ENCODE measurements at places on chromosomes 1 and 21.

- no peak for DNase-seq
Measured at GRCh38 chr1:220454155-220454777, 73.7 kb upstream of the MARK1 start.

DNA sequence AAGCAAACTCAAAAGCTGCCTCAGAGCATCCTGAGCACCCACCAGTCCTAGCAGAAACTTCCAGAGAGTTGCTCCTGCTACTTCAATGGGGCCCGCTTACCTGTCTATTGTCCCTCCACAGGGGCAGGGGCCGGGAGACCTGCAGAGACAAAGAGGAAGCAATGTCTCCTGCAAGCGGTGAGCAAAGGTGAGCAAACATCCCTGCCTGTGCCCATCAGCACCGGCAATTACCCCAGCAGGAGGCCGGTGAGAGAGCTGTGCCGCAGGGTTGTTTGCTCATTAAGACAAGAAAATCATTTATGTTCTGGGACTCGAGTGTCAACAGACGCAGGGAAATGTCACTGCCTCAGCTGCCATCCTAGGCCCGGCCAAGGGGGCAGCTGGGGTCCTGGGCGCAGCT is 53.8 kb upstream of the TARDBP start:
- DNase-seq, result no peak

GRCh38 chr1:43358121-43358745 is 548 bp upstream of the CDC20 start:
- peak; percentile 25 for DNase-seq

DNA sequence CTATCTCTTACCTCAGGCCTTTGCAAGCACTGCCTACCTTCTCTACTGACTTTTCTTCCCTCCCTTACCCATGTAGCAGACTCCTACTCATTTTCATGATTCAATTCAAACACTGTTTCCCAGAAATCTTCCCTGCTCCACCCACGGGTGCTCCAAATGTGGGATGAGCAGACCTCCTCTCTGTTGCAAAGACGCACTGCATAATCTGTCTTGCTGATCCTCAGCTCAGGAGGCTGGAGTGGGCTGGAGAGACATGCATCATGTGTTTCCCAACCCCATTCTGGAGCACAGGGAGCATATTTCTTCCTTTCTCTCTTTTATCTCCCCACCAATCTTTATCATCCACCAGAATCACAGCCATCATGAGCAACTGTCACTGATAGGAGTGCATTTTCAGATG is 459.9 kb upstream of the NFIA start:
- DNase-seq, result no peak

DNA sequence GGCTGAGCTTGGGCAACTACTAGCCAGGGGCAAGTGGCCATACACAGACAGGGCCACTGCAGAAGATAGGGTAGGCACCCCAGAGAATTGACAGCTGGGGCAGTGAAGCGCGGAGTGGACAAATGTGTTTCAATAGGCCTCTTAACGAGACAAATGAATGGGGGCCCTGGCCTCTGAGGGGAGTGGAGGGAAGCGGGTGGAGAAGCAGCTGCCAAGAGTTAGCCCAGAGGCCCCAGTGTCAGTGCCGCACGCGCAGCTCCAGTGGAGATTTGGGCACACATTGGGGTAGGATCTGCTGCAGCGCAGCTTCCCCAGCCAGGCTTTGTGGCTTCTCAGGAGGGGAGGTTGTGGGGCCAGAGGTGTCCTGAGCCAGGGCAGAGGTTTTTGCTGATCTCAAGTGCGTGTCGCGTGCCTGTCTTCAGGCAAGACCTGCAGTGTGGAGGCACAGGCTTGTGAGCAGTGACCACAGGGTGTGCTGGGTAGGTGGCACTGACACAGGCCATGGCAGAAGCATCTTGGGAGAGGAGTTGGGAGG is 16.9 kb downstream of the PTPRF start:
- DNase-seq, result no peak

DNA sequence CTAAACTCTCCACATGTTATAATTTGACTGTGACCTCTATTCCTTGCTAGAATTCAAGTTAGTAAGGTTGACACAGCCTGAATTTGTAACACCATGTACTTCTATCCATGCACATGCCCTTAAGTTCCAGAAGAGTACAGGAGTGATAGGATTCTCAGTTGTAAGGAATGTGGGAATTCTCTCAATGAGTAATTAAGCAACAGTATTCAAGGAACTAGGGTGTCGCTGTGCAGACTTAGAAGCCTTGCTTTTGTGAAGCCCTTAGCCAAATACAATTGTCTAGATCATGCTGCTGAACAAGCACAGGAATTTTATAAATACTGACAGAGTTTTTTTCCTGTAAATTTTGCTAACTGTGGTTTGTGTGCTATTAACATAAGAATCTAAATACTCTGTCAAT is 276.3 kb upstream of the PTBP2 start:
- no peak for DNase-seq

GRCh38 chr1:119435052-119435451 is 20.1 kb downstream of the HSD3B2 start:
- DNase-seq, result no peak

DNA sequence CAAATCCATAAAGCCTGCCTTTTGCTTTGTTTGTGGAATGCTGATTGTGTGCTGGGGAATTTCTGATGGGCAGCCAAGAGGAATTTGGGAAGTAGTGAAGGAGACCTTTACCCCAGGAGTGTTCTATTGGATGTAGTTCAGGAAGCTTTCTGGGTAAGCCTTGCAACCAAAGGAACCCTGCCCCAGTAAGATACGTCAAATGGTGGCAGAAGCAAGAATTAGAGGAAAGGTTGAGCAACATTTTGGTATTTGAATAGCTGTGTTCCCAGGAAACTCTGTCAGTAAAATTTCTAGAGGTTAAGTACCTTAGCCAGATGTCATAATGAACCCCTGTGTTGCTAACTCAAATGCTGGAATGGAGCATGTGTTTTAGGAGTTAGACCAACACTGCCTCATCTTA is 6.4 kb downstream of the MGST3 start:
- no peak for DNase-seq

- no peak for DNase-seq
Measured at GRCh38 chr1:64292399-64292798, 89.0 kb downstream of the UBE2U start.

DNA sequence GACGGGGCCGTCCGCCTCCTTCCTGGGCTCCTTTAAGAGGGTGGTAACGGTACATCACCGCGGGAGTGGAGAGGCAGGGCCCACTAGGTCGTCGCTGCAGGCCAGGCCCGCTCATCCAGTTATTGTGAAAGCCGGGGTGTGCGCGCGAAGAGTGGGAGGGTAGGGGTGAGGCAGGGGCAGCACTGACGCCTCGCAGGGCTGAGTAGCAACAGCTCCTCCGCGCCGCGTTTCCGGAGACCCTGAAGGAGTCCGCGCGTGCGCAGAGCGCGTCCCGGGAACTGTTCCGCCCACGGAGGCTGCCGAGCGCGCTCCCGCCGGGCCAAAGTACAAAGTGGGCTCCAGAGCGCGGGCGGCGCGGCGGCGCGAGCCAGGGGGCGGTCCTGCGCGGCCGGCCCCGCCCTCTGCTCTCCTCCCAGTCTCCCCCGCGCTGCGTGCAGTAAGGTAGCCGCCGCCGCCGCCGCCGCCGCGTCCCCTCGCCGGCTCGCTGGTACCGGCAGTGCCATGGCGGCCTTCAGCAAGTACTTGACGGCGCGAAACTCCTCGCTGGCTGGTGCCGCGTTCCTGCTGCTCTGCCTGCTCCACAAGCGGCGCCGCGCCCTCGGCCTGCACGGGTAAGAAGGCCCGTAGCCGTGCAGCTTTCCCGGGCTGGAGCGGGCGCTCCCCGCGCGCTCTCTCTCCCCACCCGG is at the start of gene ABCD3:
Gene ABCD3 (plus strand): TSS at position 412 of the 686 bp plus-strand sequence. CDS start 90 bp downstream, at position 502.
- DNase-seq, result peak; percentile 93

DNA sequence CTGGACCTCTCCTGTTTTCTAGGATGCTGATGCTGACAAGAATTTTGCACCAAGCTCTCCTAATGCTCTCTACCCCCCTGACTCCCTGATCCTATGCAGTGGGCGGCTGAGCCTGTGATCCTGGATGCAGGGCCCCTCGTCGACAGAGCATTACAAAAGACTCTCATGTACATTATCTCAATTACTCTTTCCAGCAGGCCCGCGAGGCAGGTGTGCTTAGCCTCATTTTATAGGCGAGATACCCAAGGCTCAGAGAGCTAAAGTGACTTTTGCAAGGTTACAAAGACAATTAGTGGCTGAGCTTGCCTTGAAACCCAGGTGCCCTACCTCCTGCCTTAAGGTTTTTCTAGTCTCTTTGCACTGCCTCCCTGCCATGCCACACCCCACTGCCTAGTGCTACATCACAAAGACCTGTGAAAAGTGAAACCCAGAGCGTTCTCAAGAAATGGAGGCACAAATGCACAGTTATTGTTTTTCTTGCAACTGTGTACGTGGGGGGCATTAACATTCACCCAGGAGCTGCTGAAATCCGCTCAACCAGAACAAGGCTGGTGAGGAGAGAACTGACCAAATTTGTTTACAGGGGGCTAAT is 10.0 kb upstream of the C8A start:
- DNase-seq, result no peak

DNA sequence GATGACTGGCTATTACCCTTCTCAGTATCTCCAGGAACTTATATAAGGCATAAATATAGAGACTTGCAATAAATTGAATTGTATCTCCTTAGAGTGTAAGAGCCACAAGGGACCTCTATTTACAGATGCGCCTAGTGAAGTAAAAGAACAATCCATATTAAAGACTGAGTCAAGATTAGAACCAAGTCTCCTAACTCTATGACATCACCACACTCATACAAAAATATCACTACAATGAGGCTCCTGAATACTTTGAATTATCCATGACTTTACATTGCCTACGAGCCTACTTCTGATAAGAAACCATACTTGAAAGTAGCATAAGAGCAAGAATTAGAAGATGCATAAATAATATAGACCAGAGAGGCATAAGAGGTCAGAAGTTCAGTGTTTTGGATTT is 18.8 kb downstream of the DPYD start:
- DNase-seq, result no peak

DNA sequence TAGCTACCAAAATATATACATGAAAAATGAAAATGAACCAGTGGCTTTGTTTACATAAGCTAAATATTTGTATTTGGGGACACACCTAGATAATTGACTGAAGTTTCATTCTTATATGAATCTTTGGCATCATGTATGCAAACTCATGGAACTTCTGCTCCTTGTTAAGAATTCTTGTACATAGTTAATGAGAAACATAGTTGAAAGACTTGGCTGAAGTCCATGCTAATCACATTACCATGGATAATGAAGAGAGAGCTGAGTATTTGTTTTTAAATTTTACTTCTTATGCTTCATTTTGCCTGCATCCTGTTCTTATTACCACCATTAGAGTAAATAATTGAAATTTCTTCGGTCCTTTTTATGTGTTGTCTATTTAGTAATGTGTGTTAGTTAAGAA is 108.8 kb downstream of the LRRC53 start:
- no peak for DNase-seq

DNA sequence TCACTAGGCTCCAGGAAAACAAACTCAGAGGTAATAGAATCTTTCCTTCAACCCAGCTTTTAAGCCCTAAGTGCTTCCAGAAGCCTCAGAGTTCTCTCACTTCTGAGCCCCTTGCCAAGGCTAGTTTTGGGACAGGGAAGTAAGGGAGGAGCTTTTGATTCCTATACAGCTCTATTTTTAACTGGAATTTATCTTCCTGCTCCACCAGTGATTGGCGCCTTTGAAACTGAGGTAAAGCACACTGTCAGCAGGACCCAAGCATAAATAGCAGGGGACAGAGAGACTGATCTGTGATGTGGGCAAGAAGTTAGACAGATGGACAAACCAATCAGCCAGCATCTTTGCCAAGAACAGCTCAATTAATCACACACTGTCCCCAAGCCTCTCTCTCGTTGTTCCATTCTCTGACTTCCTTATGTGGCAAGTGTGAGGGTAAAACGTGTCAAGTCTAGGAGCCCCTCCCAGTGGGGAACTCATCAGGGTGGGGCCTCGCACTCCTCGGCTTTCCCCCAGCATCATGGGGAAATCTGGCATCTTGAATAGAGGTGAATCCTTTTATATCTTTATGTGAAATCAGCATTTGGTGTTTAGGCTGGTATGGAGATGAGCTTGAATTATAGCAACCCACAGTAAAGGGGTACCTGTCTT is 40.2 kb upstream of the MPZL1 start:
- no peak for DNase-seq

DNA sequence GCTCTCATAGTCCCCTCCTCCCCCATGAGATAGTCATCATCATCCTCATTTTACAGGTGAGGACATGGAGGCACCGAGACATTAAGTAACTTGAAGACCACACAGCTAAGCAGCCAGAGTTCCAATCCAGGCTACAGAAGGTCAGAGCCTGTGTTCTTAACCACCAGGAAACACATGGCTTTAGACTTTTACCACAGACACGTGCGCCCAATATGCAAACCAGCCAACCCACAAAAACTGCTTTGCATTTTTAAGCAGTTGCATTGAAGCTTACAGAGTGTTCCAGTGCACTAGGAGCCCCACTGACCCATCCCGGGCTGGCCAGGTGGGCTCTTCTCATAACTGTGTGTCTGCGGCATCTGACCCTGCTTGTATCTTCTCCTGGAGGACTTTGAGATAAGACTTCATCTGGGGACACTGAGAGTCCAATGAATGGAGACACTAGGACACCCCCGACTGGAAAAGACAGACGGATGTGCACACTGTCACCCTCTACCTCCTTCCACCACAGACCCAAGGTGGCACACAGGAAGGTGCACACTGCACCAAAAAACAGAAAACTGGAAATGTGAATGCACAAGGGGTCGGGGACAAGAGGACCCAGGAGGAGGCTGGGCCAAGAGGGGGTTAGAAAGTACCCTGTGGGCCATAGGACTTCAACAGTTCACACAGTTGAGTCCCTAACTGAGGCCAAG is 56.4 kb downstream of the ETS2 start:
- DNase-seq, result no peak

- DNase-seq, result no peak
Measured at GRCh38 chr21:26800001-26800400, 45.2 kb downstream of the ADAMTS1 start.

DNA sequence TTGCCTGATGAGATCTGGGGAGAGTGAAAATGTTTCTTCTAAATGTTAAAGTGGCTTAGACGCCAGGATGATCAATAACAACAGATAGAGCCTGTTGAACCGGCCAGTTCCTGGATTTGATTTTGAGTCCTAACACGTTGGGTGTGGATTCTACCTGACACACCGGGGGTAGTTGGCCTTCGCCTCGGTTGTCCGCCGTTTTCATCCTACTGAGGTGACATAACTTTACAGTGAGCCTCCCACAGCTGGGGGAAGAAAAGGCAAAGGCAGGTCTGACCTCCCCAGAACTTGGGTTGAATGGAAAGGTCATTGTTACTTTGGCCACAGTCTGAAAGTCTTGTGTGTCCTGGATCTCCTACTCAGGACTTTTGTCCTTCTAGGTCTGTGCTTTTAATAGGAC is 1.1 kb downstream of the PGD start:
- no peak for DNase-seq

DNA sequence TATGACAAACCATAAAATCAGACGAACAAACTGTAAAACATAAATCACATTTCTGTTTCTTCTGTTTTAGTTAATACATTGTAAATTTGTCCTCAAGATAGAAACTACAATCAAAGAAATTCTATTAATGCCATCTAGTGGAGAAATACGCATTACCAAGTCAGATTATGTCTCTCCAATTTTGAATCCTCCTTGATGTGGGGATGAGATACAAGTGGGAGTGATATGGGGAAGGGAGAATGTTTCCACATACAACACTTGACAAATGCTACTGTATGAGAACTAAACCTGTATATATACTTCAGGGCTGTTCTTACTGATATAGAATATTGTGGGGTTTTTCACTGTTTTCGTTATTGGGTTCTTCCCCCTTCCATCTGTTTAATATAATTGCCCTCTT is 2.6 kb downstream of the HFM1 start:
- no peak for DNase-seq

GRCh38 chr1:176880955-176881595 is 283.4 kb downstream of the ASTN1 start:
- DNase-seq, result peak; percentile 64
